Activated CD4-positive, alpha-beta T cell treated with anti-CD3 and anti-CD28 coated beads, Interleukin-2, Interleukin-6, amounts not matched to agents 100 ng/mL and 50 ng/mL, durations not matched to agents 16 hours and 8 hours (primary cell): ENCODE measurements at places on chromosomes 4 and X.

DNA sequence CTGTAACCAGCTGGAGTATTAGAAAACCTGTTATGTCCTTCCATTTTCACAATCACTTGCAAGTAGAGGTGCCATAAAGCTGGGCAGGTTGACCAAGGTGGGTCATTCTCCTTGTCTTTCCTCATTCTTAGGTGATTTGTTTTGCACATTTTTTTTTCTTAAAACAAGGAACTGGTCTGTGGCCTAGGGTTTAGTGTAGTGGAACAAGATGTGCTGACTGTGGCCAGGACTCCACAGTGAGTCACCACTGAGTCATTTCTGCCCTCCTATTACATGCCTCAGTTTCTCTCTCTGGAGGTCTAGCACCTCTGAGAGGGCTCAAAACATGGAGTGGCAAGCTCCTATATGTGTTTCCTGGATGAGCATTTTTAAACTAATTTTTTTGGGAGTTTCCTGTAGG lies 355.9 kb downstream of the GPM6A start:
- no peak for DNase-seq

GRCh38 chrX:21905313-21905712 lies 35.2 kb upstream of the SMS start:
- DNase-seq: no peak

DNA sequence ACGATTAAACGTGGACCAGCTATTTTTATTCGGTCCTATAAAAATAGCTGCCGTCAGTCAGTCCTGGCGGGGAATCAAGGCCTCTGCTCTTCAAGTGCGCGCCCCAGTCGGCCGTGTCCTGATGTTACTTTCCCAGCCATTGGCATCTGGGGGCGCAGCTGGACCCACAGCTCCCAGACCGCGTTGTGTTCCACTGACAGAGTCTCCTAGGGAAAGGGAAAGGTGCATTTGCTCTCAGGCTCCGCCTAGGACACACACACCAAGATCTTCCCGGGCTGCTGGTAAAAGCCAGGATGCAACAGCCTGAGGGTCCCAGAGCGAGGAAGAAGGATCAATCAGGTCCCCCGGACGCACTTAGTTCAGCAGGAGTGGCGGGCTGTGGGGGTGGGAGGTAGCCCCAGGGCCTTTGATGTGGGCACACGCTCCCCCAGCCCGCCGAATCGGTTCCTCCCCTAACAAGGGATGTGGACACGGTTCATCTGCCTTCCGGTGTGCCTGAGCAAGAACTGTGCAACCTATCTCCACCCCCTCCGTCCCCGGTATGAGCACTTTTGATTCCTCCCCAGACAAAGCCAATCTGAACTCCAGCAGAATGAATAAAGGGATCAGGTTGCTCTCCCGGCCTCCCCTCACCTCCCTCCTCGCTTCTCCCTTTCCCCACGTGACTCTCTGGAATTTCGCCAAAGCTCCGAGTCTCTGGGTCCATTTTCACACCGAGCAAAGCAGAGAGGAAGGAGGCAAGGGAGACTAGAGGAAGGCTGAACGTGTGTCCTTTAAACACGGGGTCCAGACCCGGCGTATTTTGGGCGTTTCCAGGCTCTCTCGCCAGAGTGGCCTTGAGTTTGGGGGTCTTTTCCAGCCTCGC lies 626 bp upstream of the FRAS1 start:
- peak; percentile 28 for DNase-seq

DNA sequence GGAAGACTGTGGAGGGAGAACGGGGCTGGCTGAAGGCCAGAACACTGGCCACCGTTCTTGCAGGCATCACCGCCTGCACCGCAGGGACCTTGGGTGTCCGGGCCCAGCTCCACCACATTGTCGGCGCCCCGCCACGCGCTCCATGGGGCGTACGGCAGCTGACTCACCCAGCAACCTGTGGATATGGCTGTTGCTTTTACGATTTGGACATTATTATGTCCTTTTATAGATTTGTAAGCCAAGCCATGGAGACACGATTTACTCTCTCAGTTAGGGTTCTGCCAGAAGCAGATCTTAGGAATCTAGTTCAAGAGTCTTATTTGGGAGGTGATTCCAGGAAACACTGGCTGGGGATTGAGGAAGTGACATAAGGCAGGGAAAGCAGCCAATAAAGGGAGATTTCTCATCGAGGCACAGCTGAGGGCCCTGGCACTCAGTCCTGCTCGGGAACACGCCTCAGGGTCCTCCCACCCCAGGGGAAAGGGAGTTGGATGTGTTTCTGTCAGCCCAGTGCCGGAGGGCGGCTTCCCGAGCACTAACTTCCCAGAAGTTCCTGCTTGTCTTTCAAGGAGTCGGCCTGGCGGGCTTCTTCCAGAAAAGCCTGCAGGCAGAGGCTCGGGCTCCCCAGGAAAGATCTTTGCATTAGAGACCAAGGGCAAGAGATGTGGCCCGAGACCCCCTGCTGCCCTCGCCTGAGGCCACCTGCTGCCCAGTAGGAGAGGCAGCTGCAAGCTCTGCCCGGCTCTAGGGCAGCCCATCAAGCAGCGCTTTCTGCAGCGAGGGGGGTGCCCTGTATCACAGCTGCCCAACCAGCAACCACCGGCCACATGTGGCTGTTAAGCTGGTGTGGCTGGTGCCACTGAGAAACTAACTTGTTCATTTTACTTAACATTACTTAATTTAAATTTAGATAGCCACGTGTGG lies 52.9 kb downstream of the CRMP1 start:
- DNase-seq: no peak

DNA sequence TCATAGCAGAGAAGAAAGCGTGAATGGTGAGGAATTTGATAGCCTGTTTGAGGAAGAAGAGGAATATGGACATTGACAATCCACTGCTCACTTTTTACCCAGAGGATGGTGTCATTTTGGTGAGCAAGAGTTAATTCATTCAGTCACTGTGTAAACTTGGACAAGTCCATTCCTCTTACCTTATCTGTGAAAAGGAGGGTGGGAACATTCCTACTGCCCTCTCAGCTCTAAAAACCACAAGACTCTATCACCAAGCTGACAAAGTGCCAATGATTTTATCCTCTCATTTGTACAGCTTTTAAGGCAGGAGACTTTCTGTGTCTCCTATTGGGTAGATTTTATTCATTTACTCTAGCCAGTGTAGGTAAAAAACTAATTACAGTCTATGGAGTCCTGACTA lies 103.8 kb downstream of the LUZP4 start:
- DNase-seq: no peak

DNA sequence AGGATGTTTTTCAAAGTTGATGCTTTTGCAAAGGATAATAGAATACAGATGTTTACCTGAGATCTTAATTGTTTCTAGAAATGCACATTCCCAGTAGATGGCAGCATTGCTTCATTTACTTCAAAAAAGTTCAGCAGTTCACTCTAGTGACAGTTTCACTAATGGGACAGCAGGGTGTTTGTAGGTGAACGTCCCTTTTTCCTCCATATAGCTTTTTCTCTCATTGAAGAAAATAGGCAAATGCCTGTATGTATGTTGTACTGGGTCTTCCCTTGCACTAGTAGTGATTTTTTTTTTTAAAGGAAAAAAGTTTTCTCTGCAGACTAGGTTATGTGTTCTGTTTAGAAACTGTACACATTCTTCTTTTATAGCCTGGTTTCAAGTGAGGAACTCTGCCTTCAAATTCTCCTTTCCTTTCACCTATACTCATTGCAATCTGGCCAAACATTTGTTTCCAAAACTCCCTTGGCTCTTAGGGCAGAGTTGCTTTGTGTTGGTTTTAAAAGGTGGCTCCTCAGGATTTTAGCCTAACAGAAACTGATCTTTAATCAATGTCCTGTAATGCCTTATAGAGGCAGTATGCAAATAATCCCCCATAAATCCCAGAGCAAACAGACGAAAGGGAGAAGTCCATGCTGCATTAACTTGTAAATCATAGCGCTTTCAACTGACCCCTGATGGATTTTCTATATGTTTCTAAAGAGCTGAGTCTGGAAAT lies 86.3 kb downstream of the EGF start:
- peak; percentile 67 for DNase-seq

DNA sequence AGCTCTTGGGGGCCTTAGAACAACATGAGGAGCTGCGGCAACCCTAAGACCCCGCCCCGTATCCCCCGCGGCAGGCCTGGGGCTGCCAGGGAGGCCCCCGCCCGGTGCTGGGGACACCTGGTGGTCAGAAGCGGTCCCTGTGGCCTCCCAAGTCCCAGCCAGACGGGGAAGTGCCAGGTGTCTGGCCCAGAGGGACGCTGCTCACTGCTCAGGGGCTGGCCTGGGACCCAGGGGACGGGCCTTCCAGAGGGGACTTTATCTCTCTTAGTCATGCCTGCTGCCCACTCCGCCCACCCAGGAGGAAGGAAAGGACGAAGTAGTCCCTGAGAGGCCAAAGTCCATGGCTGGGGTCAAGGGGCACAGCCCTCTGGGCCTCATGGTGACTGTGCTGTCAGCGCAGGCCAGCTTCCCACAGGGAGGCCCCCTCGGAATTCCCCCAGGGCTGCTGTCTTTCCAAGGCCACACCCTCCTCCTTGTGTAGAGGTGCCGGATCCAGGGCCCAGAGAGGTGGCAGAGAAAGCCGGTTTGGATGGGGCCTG lies 31.0 kb upstream of the HTRA3 start:
- no peak for DNase-seq

DNA sequence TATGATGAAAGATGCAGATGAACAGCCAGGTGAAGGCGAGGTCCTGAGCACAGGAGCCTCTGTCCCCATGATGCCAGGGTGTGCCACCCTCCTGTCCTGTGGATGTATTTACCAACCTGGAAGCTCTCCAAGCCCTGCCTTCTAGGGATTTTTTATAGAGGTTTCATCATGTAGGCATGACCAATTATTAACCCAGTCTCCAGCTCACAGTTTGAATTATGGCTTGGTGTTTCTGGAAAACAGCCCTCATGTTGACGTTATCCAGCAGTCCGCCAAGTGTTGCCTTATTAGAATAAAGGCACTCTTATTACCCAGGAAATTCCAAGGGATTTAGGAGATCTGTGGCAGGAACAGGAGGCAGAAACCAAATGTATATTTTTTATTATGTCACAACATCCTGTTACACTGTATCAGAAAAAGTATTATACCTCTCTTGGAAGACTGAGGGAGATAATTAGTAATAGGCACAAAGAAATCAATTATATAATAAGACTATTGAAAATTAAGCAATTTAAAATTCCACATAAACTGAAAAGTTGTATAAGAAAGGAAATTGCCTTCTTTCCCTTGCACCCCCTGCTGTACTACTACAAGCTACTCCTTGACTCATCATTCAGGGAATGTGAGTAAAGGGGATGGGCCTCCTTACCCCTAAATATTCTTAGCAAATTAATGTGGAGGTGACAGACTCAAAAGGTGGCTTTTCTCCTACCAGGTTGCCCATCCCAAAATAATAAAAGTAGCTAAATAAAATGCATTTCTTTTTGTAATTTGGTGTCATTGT lies 129.6 kb downstream of the ZNF330 start:
- no peak for DNase-seq

DNA sequence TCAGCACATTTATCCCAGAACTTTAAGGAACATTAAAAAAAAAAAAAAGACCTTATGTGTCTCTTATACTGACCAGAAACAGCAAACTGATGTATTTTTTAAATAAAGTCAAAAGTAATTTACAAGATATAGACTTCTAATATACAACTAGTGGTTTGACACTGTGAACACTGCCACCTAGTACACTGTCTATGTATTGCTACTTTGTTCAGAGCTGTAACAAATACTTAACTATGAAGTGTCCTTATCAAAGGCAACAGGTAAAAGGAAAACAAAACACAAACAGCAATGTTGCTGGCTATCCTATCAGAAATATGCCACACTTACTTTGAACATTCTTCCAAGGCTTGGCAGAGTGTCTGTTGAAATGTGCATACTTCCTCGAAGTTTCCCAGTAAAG lies 60.4 kb downstream of the CD40LG start:
- no peak for DNase-seq

DNA sequence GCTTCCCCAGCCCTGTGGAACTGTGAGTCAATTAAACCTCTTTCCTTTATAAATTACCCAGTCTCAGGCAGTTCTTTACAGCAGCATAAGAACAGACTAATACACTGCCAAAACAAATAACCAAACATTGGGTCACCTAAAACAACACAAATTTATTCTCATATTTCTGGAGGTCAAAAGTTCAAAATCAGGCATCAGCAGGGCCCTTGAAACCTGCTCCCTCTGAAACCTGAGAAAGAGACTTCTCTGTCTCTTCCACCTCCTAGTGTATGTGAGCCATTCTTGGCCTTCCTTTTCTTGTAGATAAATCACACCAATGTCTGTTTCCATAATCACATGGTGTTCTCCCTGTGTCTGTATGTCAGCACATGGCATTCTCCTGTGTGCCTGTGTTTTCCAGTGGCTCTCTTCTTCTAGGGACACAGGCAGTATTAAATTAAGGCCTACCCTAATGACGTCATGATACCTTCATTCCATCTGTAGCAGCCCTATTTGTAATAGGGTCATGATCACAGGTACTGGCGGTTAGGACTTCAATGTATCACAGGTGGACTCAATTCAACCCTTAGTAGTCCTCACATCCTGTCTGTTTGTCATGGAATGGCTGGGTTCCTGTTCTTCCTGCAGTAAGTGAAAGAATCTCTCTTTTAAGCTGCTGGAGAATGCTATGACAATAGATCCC lies 147.3 kb upstream of the CLNK start:
- no peak for DNase-seq

DNA sequence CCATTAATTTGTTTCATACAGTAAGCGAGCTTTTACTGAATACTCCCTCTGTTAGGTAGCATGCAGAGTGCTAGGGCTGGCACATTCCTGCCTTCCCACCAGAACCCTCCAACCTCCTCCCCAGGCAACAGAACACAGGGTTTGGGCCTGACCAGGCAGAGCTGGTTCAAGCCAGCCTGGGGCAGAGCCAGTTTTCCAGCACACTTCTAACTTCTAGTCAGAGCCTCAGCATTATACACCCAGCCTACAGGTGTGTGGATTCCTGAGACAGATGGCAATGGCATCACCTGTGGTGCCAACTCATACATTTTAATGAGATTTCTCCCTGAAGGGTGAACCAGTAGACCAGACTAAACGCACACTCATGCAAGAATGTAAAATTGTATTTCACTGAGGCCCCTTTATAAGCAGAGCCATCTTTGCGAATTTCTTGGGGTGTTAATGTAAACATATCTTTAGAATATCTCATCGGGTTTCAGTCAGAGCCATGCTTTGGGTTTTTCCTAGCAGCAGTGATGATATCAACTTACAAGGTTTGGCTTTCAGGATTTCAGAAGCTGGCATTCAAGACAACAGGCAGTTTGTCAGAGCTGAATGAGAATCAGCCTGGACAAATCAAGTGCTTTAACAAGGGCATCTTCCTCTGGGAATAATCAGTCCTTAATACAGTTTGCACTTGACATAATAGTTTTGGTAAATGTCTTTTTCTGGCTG lies 92.0 kb downstream of the GATB start:
- no peak for DNase-seq

- DNase-seq: no peak
These were observed 106.9 kb upstream of the TECRL start for GRCh38 chr4:64516176-64516575.

DNA sequence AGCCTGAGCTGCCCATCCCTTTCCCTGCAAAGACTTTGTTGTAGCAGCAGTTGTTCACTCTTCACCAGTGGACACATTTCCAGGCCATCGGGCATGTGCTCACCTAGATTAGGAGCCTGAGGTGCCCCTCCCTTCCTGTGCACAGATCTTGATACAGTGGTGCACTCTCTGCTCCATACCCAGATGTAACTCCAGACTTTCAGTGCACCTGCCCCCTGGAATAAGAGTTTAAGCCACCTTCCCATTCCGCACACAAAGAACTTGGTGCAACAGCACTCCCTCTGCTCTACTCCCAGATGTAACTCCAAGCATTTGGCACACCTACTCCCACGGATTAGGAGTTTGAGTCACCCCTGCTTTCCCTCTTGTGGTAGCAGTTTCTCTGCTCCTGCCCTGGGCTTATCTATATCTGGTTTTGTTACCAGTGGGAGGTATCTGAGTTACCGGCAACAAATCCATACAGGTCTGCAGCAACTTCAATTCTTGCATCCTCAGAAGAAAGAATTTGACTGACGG lies 36.0 kb upstream of the PLK4 start:
- no peak for DNase-seq
